ENCODE measurements at places on chromosomes 13 and 19.

- DNase-seq, result no peak
These were observed 15.9 kb upstream of the NOP53 start for GRCh38 chr19:47729468-47729798.

DNA sequence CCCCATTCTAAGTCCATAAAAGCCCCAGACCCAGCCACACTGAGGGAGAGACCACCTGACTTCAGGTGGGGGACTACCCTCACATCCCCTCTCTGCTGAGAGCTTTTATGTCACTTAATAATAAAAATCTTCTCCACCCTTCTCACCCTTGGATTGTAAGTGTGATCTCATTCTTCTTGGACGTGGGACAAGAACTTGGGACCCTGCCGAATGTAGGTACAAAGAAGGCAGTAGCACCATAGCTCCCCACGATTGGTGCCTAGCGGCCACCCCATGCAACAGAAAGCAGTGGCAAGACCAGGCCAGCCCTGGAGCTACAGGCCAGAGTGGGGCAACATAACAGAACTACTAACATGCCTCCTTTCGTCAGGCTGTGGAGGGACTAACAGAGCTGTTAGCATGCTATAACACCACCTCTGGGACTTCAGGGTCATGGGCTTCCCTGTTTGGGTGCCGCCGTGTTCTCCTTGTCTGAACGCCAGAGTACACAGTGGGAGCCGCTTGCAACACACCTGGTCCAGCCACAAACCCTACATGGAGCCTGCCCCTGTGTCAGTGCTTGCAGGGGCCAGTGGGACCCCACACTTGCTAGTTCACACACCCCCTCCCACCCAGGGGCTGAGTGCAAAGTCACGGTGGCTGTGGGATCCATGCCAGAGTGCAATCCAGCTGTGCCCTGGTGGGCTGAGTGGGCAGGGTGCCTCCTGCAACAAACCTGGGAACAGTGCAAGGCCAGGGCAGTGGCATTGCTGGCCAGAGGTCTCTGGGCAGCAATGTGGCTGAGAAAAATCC, 5.2 kb upstream of the FBXO17 start:
- DNase-seq, result no peak

DNA sequence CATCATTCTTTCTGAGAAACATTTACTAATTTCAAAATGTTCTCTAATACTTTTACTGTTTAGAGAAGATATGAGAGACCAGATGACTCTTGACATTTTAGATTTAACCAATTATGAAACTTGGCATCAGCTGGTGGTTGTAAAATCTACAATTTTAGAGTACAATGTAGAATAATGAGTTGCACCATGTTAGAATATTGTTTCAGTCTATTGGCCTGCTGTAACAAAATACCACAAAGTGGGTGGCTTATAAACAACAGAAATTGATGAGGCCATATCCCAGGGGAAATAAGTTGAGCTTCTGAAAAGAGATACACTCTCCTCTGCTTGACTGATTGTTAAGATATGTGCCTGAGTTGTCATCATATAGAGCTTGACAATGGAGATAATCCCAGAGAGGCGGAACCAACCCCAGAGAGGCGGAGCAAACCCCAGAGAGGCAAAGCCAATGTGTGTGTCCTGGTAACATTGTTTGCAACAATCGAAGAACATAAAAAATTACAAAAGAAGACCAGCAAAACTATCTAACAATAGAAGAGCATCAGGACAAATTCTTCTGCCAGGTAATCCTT, 373.0 kb upstream of the SLITRK1 start:
- DNase-seq, result no peak

- no peak for DNase-seq
These were observed 238.0 kb downstream of the NBEA start for GRCh38 chr13:35179920-35180663.

Data from SHP77 (cell line).